Activated CD8-positive, alpha-beta T cell treated with anti-CD3 and anti-CD28 coated beads, Interleukin-2, amount 10 ng/mL, durations not matched to agents 7 days and 5 days (primary cell): ENCODE measurements at places on chromosomes 7 and 10. TPM values are rescaled to one million over a fixed set of nuclear protein-coding genes. Genes with fewer than 3 reads are reported as not detected.

GRCh38 chr7:44646176-44646920 is 39.9 kb downstream of the OGDH start:
- no peak for DNase-seq

DNA sequence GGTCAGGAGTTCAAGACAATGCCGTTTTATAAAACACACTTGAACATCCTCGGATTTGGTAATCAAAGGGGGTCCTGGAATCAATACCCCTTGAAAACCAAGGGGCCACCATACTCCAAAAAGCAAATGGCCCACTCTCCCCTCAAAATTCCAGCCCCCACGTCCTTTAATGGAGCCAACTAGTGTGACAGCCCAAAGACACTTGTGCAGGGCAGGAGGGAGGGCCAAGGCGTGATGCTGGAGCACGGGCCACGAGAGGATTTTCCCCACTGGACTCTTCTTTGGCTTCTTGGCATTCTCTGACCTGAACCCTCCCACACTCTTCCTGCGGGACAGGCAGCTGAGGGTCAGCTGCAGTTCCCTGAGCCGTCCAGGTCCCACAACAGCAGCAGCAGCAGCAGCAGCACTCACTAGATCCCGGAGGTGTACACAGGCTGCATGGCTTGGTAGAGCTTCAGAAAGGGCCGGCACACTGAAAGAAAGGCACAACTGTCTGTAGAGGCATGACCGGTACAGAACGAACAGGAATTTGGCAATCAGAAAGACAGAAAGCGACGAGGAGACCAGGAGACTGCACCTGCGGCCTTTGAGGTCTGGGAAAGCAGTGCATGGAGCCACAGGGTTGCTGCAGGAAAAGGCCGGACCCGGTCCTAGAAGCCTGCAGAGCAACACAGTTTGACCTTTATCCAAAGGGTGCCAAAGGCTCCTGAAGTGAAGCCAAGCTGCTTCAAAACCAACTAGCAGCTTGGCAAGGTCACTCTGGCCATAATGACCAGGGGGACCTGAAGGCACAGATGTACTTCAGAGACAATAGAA is 168.2 kb downstream of the TNS3 start:
- DNase-seq = no peak

DNA sequence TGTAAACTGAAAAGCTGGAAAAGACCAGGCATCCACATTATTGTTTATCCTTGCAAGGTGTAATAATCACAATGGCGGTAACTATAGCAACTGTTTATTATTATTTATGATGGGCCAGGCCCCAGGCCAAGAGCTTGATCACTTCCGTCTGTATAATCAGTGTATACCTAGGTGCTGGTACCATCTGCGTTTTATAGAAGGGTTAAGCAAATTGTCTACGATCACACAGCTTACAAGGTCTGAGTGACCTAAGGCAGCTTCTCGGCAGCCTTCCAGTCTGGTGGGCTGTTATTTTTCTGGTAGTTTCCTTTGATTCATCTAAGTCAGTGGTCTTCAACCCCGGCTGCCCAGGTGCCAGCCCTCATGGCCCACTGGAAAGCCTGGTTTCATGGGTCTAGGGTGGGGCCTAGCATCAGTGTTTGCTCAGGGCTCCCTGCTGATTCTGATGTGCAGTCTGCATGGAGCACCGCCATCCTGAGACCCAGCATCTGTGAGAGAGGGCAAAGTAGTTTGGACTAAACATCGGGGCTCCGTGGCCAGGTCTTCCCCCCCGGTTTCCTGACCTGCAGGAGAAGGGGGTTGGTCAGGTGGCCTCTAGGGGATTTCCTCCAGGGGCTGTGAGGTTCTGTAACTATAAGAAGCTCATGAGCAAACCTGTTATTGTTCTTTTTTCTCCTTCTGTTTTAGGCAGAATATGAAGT is 146.4 kb downstream of the RGS10 start:
- no peak for DNase-seq

- DNase-seq = no peak
These were observed 112.3 kb downstream of the RAB11FIP2 start for GRCh38 chr10:117934477-117934876.

GRCh38 chr7:67825356-67825755 is 828.7 kb downstream of the TYW1 start:
- no peak for DNase-seq

GRCh38 chr10:30868611-30869010 is 163.1 kb downstream of the ZNF438 start:
- no peak for DNase-seq

- DNase-seq = no peak
These were observed 2.4 kb downstream of the ACTA2 start for GRCh38 chr10:88949912-88950837.

- DNase-seq = no peak
These were observed 383.0 kb upstream of the SEMA3C start for GRCh38 chr7:81301815-81302214.

DNA sequence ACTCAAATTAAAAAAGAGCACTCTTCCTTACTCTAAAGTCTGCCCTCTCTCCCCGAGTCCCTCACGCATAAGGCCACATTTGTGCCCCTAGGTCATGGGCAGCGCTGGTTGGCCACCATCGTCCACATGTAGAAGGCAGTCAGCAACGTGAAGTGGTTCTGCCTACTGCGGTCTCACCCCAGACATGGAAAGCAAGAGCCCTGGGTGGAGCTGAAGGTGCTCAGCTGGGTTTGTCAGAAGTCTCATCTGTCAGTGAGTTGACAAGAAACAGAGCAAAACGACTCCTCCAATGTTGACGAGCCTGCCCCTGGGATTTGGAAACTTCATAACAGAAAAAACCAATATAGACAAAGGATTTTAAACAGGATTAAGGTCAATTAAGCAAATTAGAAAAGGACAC is 192.3 kb upstream of the PRSS58 start:
- DNase-seq = no peak

DNA sequence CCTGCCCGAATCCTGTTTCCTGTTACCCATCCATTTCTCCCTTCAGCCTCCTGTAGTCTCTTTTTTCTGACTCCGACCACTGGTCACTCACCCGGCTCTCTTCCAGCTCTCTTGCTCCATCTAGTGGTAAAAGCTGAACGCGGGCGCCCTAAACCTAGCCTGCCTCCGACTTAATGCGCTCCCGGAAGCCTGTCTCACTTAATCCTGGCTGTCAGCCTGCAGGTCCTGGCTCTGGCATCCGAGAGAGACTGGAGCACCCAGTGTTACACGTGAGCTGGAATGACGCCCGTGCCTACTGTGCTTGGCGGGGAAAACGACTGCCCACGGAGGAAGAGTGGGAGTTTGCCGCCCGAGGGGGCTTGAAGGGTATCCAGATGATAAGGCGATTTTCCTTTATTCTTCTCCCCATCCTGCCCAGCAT is 10.3 kb downstream of the SUMF2 start:
- DNase-seq = peak; percentile 70

ANLN gene
- 83.3 TPM for total RNA-seq

DNA sequence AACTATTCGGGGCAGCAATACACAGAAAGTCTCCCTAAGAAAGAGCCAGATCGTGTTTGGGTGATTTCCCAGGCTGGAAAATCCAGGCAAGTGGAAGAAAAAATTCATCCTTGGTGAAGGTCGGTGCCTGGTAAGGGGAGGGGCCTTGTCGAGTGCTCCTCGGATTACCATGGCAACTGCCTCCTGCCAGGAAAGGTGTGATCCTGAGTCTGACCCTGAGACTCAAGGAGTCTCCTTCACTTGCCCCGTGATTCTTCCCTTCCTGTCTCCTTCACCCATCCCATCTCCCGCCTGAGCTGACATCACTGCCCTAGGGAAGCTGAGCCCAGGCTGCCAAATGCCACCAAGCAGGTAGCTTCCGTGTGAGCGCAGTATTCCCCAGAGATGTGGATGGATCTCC is 112.2 kb downstream of the MYL10 start:
- DNase-seq = no peak

- no peak for DNase-seq
These were observed 23.9 kb downstream of the UPF2 start for GRCh38 chr10:12018438-12019282.

DNA sequence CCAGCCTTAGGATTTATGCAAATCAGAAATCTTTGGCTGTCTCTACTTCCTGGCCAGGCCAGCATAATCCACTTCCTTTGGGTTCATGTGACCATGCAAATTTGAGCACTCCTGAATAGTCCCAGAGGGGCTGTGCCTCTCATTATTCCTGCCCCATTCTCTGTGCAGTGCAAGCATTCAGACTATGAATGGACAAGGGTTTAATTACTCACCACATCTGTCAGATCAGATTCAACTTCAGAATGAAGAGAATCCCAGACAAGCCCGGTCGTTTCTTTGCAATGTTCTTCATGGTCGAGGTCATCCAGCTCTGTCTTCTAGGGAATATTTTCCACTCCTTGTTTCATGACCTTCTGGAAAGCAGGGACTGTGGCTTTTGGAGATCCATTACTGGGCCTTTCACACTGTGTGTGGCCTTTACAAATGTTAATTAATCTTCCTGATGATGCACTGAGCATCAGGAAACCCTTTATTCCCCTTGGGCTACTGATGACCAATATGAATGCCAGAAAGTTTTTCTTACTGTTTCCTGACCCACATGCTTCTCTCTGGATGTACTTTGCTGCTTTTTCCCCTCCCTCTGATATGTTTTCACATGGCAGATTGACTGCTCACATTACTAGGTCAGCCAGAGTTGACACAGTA is 217.6 kb upstream of the TCF7L2 start:
- no peak for DNase-seq

DNA sequence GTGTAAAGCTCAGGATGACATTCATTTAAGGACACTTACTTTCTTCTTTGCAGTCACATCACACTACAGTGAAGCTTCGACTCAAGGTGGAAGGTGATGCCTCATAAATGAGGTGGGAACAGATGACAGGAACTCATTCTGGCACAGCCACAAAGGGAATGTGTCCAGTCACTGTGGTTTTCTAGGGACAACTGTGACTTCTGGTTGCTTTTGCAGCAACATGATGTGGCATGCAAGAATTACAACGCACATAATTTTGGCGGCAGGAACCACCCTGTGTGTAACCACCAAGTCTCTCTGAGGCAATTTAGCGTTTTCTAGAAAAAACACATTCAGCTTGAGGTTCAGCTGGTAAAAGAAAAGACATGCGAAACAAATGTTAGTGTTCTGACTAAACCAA is 32.0 kb upstream of the FERD3L start:
- DNase-seq = no peak

- DNase-seq = no peak
These were observed 20.2 kb downstream of the SLC16A12 start for GRCh38 chr10:89515031-89515841.

DNA sequence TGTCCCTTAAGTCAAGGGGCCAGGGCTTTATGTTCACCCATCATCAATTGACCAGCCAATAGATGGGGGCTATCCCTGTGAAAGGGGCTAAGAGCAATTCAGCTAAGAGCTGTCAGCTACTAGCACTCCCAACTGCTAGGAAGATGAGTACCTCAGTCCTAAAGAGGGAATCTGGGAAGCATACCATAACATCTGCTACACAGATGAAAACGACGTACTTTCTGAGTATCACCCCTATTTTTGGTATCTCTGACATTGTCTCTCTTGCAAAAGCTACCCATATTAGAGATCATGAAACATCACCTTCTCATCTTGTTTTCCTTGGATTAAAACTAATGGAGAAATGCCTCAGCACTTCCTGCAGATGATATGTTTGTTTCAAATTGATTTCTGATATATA is 7.5 kb upstream of the SMNDC1 start:
- no peak for DNase-seq

DNA sequence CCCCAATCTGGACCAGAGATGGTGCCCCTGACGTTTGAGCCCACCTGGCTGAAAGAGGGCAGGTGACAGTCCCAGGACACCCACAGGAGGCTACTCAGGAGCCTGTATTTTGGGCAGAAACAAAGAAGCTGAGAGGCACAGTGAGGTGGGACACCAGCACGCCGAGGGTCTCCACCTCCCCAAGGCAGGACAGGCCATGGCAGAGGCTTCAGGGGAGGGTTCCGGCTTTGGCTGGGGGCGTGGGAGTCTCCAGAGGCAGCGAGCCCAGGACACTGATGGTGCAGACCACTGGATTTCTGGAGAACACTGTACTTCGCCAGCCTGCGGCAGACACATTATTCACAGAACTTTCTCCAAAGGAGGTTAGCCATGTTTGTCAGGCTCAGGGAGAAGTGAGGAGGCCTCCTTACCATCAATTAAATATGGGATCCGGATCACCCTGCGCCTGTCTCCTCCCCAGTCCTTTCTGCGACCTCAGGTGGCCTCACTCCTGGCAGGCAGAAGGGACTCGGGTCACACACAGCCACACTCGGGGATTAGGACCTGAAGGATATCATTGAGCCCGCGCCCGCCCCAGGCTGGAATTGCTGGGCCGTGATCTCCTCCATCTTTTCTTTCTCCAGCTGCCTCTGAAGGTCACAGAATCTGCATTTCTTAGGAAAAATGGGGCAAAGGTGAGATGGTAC is 98.3 kb downstream of the MKI67 start:
- no peak for DNase-seq

GRCh38 chr7:102291056-102291915 is 4.6 kb downstream of the SH2B2 start:
- DNase-seq = no peak

MINPP1 gene
- 8.0 TPM for total RNA-seq

- DNase-seq = no peak
These were observed 3.8 kb downstream of the ALOX5 start for GRCh38 chr10:45377858-45378257.

DNA sequence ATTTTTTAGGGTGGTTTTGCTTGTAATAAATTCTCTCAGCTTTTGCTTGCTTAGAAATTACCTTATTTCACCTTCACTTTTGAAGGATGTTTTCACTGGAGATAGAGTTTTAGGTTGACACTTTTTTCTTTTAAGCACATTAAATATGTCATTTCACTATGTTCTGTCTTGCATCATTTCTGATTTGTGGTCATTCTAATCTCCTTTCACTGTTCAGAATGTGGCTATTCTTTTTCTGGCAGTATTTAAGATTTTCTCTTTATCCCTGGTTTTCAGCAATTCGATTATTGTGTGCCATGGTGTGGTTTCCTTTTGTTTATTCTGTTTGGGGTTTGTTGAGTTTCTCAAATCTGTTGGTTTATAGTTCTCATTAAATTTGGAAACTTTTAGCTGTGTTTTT is 1065.6 kb downstream of the KCNMA1 start:
- no peak for DNase-seq

DNA sequence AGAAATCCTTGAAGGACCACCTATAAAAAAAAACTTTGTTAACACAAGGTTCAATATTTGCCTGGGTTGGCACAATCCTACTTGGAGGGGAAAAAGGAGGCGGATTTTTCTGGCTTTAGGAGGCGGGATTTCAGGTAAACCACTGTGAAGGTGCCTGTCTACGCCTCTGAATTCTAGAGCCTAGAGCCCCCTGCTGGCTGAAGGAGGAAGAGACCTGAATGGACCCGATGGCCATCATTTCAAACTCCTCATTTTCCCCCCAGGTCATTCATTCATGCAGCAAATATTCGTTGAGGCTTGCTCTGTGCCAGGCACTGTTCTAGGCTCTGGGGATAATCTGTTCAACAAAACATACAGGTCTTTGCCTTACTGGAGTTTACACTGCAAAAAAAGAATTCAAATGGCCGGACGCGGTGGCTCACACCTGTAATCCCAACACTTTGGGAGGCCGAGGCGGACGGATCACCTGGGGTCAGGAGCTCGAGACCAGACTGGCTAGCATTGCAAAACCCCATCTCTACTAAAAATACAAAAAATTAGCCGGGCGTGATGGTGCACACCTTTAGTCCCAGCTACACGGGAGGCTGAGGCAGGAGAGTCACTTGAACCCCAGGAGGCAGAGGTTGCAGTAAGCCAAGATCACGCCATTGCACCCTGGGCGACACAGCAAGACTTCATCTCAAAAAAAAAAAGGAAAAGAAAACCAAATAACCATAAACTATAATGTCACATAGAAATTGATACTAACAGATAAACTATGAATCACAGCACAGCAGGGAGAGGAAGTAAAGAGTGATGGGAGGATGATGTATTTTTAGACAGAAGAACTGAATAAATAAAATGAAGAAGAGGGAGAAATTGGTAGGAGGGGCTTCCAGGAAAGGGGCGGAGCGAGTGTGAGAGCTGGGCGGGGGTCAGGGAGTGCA is 90.1 kb upstream of the NFE2L3 start:
- DNase-seq = peak; percentile 79
